ACHN (cell line): ENCODE measurements at places on chromosomes 16 and 17.
A peak's percentile ranks its signal among the peaks of the same experiment; 100 is the strongest.

- DNase-seq: peak; percentile 61
Observed at GRCh38 chr16:89918453-89919347, at the start of gene MC1R. MC1R (plus strand) TSS chr16:89918862; CDS start chr16:89919259, 397 bp downstream.

- no peak for DNase-seq
Observed at GRCh38 chr17:80827646-80828643, 163.7 kb upstream of the CHMP6 start.

- no peak for DNase-seq
Observed at GRCh38 chr17:36730857-36731490, 129.6 kb downstream of the MRM1 start.

DNA sequence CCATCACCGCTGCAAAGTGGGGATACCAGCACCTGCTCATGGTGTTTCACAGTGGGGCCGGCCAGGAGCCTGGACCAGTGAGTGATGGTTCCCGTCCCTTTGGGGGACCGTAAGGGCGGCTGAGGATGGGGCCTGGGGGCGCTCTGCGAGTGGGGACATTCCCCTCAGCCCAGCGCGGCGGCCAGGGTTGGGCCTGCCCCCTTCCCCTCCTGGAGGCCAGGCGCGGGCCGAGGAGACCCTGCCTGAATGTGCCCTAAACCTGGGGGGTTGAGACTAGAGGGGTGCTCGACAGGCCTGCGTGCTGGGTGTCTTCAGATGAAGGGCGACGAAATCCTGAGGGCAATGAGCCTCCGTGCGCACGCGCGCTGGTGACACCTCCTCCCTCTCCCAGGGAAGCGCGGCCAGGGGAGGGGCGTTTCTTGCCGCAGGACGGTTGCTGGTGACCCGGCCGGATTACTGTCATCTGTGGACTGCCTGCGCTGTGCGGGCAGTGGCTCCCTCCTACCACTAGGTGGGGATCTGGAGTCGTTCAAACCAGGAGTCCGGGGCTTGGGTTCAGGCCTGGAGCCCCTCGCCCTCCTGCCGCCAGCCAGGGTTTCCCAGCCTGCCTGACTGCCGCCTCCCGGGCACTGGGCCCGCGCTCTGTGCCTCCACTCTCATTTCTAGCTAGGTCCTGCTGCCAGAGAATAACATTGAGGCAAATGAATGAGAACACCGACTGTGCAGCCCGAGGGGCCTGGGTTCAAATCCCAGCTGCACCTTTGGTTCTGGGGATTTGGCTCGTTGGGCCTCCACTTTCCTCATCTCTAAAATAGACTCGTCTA lies 17.1 kb downstream of the TBX2 start:
- DNase-seq: peak; percentile 83

DNA sequence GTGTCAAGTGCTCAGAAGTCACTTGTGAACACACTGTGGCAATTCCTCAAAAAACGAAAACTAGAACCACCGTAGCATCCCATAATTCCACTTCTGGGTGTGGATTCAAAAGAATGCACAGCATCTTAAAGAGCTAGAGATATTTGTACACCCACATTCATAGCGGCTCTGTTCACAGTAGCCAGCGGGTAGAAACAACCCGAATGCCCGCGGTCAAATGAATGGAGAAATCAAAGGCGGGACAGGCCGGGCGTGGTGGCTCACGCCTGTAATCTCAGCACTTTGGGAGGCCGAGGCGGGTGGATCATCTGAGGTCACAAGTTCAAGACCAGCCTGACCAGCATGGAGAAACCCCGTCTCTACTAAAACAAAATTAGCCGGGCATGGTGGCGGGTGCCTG lies 337.5 kb downstream of the SEC14L1 start:
- DNase-seq: no peak

- DNase-seq: no peak
Observed at GRCh38 chr17:81339191-81339533, 44.1 kb upstream of the SLC38A10 start.

- DNase-seq: no peak
Observed at GRCh38 chr16:9212621-9213020, 121.2 kb downstream of the HAPSTR1 start.

- peak; percentile 64 for DNase-seq
Observed at GRCh38 chr16:75116081-75116910, at the start of gene LDHD. LDHD (minus strand) TSS chr16:75116780; CDS start chr16:75116720, 60 bp downstream.

DNA sequence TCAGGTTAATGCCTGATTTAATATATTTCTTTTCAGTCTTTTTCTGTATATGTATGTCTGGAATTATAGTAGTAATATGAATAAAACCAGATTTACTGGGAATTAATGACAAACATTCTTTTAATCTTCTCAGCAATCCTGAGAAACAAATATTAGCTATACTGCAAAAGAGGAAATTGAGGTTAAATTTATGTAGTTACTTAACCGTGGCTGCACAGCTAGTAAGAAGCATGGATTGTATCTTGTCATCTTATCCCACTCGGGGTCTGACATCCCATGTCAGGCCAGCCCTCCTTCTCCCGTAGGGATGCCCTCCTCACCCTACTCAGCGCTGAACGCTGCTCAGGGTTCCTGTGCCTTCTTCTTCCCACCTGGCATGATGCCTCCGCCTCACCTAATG lies 143.0 kb downstream of the FTO start:
- no peak for DNase-seq

DNA sequence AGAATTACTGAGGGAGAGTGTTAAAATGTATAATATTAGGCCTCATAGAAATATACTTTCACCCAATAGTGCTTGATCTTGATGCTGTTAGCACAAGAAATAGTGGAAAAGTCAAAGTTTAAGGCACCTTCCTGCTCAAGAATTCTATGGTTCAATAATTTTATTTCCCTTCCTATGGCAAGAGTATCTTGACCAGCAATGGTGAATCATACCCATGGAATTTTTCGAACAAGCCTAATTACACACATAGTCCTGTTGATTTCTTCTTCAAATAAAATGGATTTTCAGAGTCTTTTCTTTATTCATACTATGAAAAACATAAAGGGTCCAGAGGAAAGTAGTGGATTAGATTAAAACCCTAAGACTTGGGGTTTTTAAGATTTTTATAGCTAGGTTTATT lies 810.6 kb downstream of the CDH11 start:
- DNase-seq: peak; percentile 84

DNA sequence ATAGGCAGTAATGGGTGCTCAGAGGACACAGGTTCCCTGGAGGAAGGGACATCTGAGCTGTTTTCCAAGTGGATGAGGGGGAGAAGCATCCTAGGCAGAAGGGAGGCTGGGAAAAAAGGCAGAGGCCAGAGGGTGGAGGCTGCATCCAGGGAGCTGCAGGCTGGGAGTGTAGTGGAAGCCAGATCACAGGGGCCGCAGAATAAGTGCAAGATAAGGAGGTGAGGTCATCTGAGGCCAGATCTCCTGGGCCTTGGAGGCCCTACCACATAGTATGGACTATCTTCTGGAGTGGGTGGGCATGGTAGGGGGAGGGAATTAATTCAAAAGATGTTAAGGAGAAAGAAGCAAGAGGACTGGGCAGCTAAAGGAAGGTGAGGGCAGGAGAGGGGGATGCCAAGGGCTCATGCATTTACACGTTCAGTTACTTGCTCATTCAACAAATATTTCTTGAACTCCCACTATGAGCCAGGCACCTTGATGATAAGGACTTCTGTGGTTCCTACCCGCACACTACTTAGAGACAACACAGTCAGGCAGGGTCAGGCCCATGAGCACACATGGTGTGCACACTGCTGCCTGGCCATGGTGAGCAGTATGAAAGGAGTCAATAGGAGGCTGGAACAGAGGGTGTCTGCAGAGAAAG lies 2.4 kb upstream of the RIPOR1 start:
- no peak for DNase-seq

DNA sequence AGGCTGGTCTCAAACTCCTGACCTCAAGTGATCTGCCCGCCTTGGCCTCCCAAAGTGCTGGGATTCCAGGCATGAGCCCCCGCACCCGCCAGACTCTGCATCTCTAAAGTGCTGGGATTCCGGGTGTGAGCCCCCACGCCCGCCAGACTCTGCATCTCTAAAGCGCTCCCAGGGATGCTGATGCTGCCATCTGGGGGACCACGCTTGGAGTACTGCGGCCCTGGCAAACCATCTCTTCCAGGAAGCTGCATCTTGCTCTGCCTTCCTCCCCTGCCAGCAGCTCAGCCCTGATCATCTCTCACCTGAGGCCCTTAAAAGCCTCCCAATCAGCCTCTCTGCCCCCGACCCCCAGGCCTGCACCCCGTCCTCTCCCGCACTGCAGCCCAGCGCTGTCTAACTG lies 4.1 kb downstream of the CEP295NL start:
- DNase-seq: no peak

GRCh38 chr17:75895370-75896155 lies 1.2 kb downstream of the TRIM65 start:
- DNase-seq: peak; percentile 22

DNA sequence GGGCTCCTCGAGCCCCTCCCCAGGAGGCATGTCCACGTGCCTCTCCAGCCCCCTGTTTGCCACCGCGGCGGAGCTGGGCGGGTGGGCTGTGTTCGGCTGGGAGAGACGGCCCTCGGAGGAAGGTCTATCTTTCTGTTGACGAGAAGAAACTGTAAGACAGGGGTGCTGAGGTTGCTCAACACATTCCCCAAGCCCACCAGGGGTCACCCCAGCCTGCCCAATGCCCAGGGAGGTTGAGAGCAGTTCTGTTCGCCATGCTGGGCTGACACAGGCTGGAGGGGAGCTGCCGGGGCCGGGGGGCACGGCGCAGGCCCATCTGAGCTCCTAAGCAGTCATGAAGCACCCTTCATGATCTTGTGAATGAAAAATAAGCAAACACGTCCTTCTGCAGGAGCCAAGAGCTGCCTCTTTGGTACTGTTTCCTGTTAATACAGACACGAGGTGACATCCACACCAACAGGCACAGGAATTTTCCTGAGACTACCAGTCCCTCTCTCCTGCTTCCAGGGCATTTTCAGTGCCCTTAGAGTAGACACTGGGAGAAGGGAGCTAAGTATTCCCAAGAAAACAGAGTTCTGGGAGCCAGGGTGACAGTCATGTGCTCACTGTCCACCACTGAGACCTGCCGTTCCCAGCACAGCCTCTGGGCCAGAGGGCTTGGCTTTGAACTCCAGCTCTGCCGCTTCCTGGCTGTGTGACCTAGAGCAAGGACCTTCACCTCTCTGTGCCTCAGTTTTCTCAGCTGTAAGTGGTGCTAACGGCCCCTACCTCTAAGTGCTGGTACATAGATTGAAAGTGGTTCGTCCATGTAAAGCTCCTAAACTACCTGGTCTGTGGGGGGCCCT lies 9.2 kb downstream of the UBALD2 start:
- no peak for DNase-seq

DNA sequence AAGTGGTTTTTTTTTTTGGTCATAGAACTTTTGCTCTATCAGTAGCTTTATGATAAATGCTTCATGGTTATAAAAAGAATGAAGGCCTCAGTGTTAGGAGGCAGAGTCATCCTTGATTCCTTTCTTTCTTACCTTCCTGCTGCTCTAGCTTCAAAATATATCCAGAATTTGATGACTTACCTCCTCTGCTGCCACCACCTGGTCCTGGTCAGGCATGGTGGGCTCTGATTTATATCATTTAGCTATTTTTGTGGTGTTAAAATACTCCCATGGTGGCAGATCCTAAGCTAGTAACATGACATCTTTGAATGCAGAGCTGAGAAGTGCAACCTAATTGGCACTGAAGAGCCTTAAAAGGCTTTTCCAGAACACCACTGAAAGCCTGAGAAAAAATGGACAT lies 508.8 kb upstream of the CDH8 start:
- DNase-seq: no peak

- DNase-seq: peak; percentile 61
Observed at GRCh38 chr17:33674685-33675084, 381.6 kb upstream of the ASIC2 start.

DNA sequence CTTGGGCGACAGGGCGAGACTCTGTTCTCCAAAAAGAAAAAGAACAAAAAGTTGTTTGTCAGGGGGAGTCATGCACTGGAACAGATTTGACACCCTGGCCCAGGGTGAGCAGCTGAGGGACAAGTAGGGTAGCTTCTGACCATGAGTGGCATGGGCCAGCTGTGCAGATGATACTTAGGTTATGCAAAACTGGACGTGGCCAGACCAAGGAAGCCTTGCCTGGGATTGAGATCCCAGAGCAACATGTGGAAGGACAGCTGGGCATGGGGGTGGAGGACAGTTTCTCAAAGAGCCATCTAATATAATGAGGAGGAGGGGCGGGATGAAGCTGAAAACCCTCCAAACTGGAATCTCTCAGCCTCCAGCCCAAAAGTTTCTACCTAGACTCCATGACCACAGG lies 19.6 kb upstream of the SLC35B1 start:
- DNase-seq: no peak

GRCh38 chr17:39641883-39642282 lies 4.9 kb downstream of the STARD3 start:
- DNase-seq: no peak

DNA sequence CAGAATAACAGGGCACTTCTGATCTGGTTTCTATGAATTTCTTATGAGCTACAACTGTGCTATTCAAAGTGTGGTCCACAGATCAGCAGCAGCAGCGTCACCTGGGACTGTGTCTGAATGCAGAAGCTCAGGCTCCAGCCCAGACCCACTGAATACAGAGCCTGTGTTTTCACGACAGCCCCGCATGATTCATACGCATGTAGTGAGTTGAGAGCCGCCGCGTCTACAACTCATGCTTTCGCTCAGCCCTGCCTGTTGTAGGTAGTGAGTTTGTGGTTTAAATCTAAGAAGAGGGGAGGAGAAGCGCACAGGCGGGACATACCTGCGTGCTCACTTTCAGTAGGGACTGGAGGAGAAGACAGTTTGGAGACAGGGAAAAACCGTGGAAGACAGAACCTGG lies 28.5 kb upstream of the ELAC2 start:
- no peak for DNase-seq

- DNase-seq: no peak
Observed at GRCh38 chr16:4601036-4601863, 13.4 kb downstream of the UBALD1 start.

DNA sequence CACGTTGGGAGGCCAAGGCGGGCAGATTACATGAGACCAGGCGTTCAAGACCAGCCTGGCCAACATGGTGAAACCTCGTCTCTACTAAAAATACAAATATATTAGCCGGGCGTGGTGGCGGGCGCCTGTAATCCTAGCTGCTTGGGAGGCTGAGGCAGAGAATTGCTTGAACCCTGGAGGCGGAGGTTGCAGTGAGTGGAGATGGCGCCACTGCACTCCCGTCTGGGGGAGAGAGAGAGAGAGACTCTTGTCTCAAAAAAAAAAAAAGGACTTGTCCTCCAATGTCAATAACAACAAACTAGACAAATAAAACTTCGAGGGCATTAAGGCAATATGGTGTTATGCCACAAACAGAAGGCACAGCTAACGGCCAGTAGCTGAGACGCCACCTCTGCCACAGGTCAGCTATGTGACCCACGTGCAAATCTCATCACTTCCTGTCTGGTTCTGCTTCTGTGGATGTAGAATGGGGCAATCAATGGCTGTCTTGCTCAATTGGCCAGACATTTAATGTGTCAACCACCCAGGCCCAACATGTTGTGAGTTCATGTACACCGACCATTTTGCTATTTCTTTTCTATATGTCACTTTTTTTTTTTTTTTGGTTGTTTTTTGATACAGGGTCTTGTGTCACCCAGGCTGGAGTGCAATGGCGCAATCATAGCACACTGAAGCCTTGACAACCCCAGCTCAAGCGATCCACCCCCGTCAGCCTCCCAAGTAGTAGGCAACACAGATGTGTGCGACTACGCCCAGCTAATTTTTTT lies 834 bp upstream of the TXNDC11 start:
- DNase-seq: peak; percentile 32

- DNase-seq: no peak
Observed at GRCh38 chr16:48555597-48556242, 54.3 kb downstream of the N4BP1 start.

- DNase-seq: no peak
Observed at GRCh38 chr16:28003021-28003865, 60.3 kb downstream of the GSG1L start.
